Osteocyte (in vitro differentiated cells): ENCODE measurements at places on chromosomes 3 and 15. TPM values are rescaled to one million over a fixed set of nuclear protein-coding genes. Genes with fewer than 3 reads are reported as not detected.

GRCh38 chr15:90855139-90855538 is 13.2 kb upstream of the FURIN start:
- DNase-seq = no peak
- H3K4me3 ChIP-seq = no peak overlapping the region
- no peaks in the 10 kb centered on the region for H3K36me3 ChIP-seq
- no peaks in the 10 kb centered on the region for H3K4me1 ChIP-seq

The CCR8 gene
- total RNA-seq = not detected in 2 replicates

The CKMT1A gene
- not detected in 2 replicates for total RNA-seq

DNA sequence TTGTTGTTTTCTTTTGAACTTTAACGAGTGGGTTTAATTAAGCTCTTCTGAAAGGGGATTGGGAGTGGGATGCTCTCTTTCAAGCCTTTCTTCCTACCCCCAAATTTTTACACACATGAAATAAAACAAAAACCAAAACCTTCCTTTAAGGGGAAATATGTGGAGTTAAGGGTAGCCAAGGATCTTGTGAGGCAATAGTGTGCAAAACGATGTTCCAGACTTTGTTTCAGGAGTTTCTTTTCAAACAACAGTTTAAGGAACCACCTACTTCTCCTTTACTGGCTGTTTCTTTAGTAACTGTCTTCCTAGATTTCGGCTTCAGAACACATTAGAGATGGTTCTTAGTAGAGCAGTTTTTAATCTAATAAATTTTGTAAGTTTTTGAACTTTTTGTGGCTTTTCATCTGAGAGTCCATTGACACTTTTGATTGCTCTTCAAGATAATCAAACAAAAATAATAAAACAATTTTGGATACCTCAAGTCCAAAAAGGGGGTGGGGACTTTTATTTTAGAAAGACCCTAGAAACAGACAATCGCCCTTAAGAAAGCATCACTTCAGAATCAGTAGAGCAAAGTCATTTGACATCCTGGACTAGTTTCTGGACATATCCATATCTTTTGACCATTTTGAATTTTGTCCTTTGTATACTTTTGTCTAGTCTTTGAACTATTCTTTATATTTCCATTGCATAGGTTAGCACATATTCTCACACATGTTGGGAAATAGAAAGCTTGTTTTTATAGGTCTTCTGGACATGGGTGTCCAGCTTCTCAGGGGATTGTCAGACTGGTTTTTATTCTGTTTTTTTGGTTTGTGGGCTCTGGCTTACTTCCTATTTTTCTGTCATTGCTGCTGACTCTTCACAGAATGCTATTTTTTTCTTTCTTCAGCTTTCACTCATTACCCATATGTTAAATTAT is 6.0 kb downstream of the DIPK2A start:
- peaks cover 7% of the 10 kb centered on the region for H3K36me3 ChIP-seq
- H3K27me3 ChIP-seq = no peaks in the 10 kb centered on the region
- peak overlapping the region; percentile 61 for H3K4me3 ChIP-seq

DNA sequence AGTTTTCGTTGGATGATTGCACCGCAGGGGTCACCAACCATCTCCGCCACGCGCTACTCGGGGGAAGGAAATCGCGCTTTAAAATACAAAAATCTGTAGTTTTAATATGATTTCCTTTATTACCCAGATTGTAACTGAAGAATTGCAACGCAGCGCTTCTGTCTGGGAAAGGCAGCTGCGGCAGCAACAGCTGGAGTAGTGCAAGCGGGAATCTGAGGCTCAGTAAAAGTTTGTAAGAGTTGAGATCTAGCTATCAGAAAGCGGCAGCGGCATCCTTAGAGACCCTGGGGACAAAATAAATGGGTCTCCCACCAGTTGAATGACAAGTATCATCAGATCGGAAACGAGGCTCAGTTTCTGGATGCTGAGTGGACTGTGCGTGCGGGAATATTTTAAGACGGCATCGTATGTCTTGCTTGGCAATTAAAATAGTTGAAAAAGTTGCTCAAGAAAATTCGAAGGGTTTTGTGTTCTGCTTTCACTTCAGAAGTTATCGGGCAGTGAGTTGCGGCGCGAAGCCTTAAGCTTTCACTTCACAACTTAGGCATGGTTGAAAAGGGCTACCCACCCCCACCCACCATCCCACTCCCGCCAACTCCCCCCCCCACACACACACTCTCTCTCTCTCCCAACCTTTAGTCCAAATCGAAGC is 2.7 kb downstream of the MECOM start:
- H3K36me3 ChIP-seq = peaks cover 4% of the 10 kb centered on the region
- H3K27ac ChIP-seq = peak overlapping the region; percentile 69
- H3K4me1 ChIP-seq = peaks cover 48% of the 10 kb centered on the region
- H3K4me3 ChIP-seq = peak overlapping the region; percentile 92
- H3K27me3 ChIP-seq = peaks cover 54% of the 10 kb centered on the region

GRCh38 chr15:22925875-22926274 is 54.3 kb downstream of the CYFIP1 start:
- H3K4me1 ChIP-seq = no peaks in the 10 kb centered on the region
- no peak overlapping the region for H3K27ac ChIP-seq
- no peak for DNase-seq
- H3K36me3 ChIP-seq = peaks cover 22% of the 10 kb centered on the region

DNA sequence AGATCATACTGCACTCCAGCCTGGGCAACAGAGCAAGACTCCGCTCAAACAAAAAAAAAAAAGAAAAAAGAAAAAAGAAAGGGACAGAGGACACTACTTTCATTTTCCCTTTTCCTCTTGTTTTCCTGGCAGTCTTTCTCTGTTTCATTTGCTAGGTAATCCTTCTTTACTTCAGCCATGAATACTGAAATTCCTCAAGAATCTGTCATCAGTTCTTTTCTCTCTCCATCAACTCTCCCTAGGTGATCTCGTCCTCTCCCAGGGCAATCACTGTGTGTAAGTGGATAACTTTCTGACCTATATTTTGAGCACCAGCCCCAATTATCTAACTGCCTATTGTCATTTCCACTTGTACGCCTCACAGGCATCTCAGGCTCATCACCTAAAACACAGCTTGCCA is 51.5 kb downstream of the TTC23 start:
- no peak overlapping the region for H3K27ac ChIP-seq
- no peak for DNase-seq
- H3K4me3 ChIP-seq = no peak overlapping the region
- peaks cover 42% of the 10 kb centered on the region for H3K36me3 ChIP-seq
- H3K27me3 ChIP-seq = no peaks in the 10 kb centered on the region

- no peaks in the 10 kb centered on the region for H3K4me1 ChIP-seq
- no peaks in the 10 kb centered on the region for H3K36me3 ChIP-seq
- DNase-seq = peak; percentile 7
- no peak overlapping the region for H3K27ac ChIP-seq
- H3K4me3 ChIP-seq = no peak overlapping the region
These were observed 8.6 kb upstream of the MCF2L2 start for GRCh38 chr3:183437061-183437460.

DNA sequence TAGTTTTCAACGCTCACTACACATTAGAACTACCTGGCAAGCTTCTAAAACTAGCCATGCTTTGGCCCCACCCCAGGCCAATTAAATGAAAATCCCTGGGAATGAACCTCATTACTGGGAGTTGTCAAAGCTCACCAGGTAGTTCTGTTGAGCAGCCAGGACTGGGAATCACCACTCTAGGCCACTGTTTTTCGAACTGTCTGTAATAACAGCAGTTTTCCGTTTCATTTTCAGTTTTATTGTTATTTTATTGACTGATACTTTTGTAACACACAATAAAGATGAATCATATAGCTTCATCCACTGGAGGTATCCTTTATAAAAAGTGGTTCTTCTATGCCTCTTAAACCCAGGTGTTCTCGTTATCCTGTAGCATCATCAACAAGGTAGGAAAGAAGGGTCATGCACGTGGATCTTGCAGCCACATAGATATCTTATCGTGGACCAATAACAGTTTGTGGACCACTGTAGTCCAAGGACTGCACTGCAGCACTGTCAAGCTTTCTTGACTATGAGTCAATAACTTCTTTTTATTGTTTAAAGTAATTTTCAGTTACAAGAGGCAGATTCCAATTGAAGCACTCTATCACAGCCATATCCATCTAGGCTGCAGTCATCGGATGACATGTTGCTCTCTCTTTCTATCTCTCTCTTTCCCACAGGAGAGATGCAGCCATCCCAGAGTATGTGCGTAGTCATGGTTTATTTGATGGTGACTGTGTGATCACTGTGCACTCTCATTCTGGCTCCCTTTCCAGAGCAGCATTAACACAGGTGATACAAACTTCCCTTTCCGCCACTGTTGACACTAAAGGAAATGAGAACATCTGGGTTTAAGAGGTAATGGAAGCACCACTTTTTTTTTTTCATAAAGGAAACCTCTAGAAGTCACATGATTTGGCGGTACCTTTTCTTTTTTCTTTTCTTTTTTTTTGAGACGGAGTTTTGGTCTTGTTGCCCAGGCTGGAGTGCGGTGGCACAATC is 39.0 kb upstream of the BLM start:
- H3K4me1 ChIP-seq = peaks cover 29% of the 10 kb centered on the region
- H3K36me3 ChIP-seq = peaks cover 2% of the 10 kb centered on the region
- H3K27me3 ChIP-seq = peaks cover 5% of the 10 kb centered on the region
- DNase-seq = no peak
- no peak overlapping the region for H3K4me3 ChIP-seq
- no peak overlapping the region for H3K27ac ChIP-seq
